ENCODE measurements at places on chromosomes 5 and 9.
A peak's percentile ranks its signal among the peaks of the same experiment; 100 is the strongest.

GRCh38 chr5:129377504-129377903 is 82.6 kb upstream of the ADAMTS19 start:
- no peak for DNase-seq

DNA sequence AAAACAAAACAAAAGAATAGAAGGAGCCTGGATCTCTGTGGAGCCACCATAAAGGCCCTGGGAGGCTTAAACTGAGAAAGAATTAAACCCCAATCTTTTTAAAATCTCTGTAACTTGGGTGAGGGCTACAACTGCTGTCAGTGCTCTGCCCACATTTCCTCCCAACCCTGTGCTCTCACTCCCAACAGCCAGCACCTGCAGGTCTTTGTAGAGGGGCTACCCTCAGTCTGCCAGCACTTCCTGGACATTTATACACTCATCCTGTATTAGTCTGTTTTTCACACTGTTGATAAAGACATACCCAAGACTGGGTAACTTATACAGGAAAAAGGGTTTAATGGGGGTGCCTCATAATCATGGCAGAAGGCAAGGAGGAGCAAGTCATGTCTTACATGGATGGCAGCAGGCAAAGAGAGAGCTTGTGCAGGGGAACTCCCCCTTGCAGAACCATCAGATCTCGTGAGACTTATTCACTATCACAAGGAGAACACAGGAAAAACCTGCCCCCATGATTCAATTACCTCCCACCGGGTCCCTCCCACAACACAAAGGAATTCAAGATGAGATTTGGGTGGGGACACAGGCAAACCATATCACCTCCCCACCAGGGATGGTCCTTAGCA is 47.4 kb downstream of the SCAI start:
- DNase-seq = no peak

GRCh38 chr9:121654499-121655140 is 3.2 kb downstream of the DAB2IP start:
- no peak for DNase-seq

- no peak for DNase-seq
Measured at GRCh38 chr9:78438211-78438610, 141.3 kb downstream of the PSAT1 start.

DNA sequence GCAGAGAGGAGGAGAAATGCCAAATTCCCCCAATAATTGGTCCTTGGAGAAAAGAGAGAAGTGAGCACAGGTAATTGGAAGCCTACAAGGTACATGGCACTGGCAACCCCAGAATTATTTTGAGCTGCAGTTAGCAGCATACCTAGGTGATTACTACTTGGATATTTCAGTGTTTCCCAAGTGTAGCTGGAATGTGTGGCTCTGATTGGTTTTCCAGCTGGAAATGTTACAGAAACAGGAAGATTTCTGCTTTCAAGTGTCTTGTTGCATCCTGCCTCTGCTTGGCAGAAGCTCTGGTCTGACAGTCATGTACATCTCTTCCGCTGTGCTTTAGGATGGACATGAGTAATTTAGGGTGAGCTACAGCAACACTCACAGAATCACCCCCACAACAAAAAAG is 262.1 kb downstream of the ENC1 start:
- DNase-seq = no peak

- peak; percentile 52 for DNase-seq
Measured at GRCh38 chr9:136808075-136808805, 492 bp downstream of the RABL6 start.

DNA sequence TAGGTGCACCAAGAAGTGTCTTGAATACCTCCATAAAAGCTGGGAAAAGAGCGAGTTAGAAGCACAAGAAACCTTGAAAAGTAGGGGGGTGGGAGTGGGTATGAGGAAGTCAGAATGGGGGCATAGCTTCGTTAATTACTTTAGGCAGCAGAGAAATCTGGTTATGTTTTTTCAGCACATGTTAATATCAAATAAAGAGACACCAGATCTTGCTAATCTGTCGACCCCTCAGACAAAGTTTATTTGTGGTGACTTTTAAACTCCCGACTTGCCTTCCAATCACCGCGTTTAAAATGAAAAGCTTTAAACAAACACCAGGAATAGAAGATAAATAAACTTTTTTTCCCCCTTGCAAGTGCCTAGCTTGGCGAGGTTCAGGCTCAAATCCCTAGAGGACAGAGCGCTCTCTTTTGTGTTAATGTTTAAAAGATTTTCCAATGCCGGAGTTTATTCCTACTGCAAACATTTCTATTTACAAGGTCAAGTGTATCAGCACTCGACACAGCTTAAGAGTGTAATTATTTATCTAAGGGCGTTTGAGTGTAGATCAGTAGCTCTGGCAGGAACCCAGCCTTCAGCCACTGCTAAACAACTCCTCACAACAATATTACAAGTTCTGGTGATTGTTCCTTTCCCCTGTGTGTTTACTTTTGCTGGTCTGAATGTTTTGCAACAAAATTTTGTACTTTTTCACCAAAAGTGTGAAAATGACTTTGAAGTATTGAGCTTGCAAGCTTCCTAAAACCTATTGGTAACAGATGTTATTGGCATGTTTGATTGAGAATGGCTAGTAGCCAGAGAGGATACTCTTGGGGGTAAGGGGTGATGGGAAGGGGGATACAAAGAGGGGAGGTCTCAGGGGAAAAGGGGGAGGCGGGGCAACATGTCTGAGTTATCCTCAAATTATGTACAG is 3.8 kb downstream of the GAS1 start:
- DNase-seq = no peak

- DNase-seq = no peak
Measured at GRCh38 chr9:125629446-125629845, 77.6 kb downstream of the MAPKAP1 start.

GRCh38 chr9:126676685-126677143 is 63.0 kb downstream of the LMX1B start:
- DNase-seq = no peak

DNA sequence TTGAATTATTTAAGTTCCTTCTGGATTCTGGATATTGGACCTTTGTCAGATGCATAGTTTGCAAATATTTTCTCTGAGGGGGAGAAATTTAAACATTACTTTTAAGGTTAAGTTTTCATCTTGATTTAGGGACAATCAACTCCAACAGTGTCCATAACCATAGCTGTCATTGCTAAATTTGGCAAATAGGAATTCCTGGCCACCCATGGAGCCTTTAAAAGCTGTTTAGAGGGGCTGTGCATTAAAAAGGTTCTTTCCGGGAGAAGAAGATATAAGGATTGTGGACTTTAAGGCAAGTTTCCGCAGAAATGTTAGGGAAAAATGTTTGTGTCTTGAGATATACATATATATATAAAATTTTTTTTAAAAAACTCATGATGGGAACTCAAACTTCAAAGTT is 339.7 kb downstream of the ADAMTS6 start:
- no peak for DNase-seq

- no peak for DNase-seq
Measured at GRCh38 chr9:20790721-20791120, 106.7 kb downstream of the FOCAD start.

DNA sequence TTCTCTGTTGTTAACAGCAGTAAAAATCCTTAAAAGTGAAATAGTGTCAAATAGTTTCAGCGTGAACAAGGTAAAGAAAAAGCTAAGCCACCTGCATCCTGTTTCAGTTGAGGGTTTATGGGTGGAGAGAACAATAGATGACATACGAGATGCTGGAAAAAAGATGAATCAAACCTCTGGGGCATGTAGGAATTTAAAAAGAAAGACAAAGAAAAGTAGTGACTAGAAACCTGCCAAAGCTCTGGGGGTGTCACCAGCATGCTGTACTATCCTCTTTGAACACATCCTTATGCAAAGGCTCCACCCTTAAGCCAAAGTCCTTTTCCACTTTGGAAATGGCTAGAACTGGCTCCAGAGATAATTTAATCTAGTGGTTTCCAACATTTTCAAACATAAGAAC is 22.2 kb downstream of the SCAI start:
- no peak for DNase-seq

- no peak for DNase-seq
Measured at GRCh38 chr5:173734716-173735115, 118.3 kb upstream of the BOD1 start.

GRCh38 chr5:22683050-22683449 is 170.1 kb downstream of the CDH12 start:
- DNase-seq = no peak

DNA sequence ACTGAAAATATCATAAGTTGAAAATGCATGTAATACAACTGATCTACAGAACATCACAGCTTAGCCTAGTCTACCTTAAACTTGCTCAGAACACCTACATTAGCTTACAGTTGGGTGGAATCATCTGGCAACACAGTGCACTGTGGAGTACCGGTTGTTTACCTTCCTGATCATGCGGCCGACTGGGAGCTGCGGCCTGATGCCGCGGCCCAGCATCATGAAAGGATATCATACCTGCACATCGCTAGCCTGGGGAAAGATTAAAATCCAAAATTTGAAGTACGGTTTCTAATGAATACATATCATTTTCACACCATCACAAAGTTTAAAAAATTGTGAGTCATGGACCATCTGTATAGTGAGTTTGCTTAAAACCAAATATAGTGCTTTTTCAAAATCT is 1.8 kb downstream of the HACD4 start:
- no peak for DNase-seq

DNA sequence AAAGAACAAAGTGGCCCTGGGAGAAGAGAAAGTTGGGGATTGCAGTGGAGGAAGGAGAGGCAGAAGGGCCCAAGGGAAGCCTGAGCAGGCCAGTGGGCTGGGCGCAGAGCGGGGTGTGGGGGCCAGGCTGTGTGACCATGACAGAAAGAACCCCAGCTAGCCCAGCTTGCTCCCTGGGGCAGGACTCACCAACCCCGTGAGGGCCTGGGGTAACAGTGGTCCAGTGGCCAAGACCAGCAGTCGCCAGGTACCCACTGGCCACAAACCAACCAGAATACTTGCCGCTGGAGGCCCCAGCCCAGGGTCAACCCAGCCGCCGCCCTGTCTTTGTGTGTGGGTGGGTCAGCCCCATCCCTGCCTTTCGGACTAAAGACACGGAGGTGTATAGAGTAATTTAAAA is 146.5 kb downstream of the CACNA1B start:
- DNase-seq = no peak

DNA sequence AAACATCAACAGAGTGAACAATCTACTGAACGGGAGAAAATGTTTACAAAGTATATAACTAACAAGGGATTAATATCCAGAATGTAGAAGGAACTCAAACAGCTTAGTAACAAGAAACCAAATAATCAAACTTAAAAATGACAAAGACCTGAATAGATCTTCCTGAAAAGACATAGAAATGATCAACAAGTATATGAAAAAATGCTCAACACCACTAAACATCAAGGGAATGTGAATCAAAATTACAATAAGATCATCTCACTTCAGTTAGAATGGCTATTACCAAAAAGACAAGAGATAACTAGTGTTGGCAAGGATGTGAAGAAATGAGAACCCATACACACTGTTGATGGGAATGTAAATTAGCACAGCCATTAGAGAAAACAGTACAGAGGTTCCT is 218.8 kb downstream of the MCTP1 start:
- DNase-seq = no peak

GRCh38 chr9:70083429-70083828 is 39.8 kb downstream of the MAMDC2 start:
- no peak for DNase-seq

DNA sequence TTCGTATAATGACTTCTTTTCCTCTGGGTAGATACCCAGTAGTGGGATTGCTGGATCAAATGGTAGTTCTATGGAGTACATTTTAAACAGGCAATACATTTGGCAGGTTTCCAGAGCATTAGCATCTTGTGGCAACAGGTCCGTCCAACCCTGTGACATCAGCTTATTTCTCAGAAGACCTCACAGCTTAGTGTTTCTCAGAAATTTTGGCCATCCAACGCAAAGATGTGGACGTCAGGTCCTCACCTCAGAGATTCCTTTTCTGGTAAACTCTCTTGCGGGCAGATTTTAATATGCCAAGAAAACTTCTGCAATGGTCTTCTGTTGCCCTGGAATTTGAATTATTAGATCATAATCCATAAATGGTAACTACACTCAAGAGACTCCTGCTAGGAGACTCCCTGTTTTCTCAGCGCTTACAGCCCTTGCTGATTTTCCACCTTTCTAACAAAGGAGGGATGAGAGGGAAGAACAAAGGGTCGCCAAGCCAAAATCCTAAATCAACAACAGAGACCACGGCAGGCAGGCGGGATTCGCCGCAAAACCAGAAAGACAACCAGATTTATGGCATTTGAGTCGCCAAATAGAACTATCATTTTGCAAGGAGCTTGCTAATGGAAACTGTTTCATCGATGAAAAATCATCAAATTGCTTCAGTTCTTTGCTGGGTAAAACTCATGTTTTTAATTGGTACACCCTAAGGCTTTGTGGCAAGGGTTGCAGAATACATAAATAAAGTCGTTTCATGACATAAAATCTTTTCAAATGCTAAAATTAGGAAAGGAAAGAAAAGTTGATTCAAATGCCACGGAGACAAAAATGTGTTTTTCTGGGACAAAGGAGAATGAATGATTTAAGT is 34.1 kb upstream of the PLPP1 start:
- no peak for DNase-seq

- DNase-seq = no peak
Measured at GRCh38 chr9:136805207-136805740, 2.5 kb upstream of the RABL6 start.

GRCh38 chr9:114050226-114050568 is 27.9 kb downstream of the AMBP start:
- DNase-seq = no peak

- no peak for DNase-seq
Measured at GRCh38 chr9:124618476-124618875, 111.3 kb upstream of the NR5A1 start.

GRCh38 chr5:124583469-124584350 is 162.7 kb downstream of the ZNF608 start:
- DNase-seq = peak; percentile 4

DNA sequence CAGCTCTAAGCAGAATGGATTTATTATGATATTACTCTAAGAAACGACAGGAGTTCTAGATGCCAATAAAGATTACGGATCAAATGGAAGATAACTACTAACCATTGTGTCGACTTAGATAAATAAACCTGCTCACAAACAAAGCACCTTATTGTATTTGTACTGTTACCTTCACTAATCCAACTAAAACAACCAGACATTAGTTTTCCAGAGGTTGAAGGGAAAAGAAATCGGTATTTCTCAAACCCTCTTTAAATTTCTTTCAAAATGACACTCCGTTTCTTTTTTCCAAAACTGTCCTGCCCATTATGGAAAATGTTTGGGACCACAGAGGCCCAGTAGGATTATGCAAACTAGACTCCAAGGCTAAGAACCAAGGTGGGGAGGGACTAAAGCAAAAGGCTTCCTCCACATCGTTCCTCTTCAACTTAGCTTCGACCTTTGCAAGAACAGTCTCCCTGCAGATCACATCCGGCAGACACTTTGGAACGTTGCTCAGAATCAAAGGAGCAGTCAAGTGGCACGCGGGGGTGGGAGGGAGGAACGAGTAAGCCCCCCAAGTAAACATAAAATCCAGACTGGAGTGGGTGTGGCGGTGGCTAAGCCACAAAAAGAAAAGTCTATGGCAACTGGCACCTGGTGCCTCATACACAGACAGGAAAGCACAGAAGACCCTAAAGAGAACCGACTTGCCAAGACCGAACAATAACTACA is 2.7 kb downstream of the MLLT3 start:
- DNase-seq = no peak

- DNase-seq = no peak
Measured at GRCh38 chr9:10354591-10354990, 258.2 kb downstream of the PTPRD start.

GRCh38 chr5:72005671-72006070 is 101.6 kb upstream of the MAP1B start:
- no peak for DNase-seq

GRCh38 chr9:108077556-108077955 is 588.0 kb upstream of the KLF4 start:
- DNase-seq = no peak

All from stimulated activated CD4-positive, alpha-beta T cell treated with anti-CD3 and anti-CD28 coated beads, Interleukin-12 subunit alpha, Interleukin-12 subunit beta, amount 100 ng/mL, for 4 hours (primary cell).